ENCODE measurements at places on chromosomes 6 and 20.

GRCh38 chr20:5181492-5181891, 54.7 kb downstream of the CDS2 start:
- no peak for DNase-seq

- no peak for DNase-seq
Observed at GRCh38 chr20:50057714-50058053, 55.3 kb downstream of the UBE2V1 start.

DNA sequence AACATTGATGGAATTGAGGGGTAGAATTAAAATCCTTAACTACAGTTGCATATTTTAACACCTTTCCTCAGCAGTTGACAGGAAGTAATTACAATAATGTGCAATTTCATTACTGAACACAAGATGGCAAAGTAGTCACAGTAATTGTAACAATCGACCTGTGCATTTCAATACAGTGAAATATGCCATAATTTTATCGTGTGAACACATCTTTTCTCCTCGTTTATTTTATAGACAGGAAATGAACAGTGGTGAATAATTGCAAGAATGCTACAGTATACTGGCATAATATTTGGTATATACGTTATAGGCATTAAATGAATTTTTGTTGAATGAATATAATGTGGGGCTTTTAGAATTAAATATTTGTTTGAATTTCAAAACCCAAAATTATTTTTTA, 25.0 kb downstream of the CYB5R4 start:
- no peak for DNase-seq

GRCh38 chr20:17494201-17494600, 37.0 kb downstream of the BFSP1 start:
- DNase-seq: no peak

- DNase-seq: no peak
Observed at GRCh38 chr6:144739873-144740272, 454.7 kb downstream of the UTRN start.

Measured in kidney epithelial cell (primary cell).